ENCODE measurements at places on chromosomes 5 and 9. TPM values are rescaled to one million over a fixed set of nuclear protein-coding genes. Genes with fewer than 3 reads are reported as not detected.

The PCDHAC2 gene
- not detected for total RNA-seq

The TMEM215 gene
- total RNA-seq: not detected

The SPEF2 gene
- 1.1 TPM for total RNA-seq

The ZNF462 gene
- total RNA-seq: 11.9 TPM

The GAPT gene
- not detected for total RNA-seq

The IL3 gene
- total RNA-seq: not detected

The PCDHB2 gene
- 0.37 TPM for total RNA-seq

The ECSCR gene
- 67.7 TPM for total RNA-seq

The EIF4EBP3 gene
- total RNA-seq: not detected

The SPRY4 gene
- total RNA-seq: 27.9 TPM

The ADGRD2 gene
- not detected for total RNA-seq

The CRAT gene
- 13.4 TPM for total RNA-seq

The MED7 gene
- 13.2 TPM for total RNA-seq

The CD14 gene
- not detected for total RNA-seq

The C9orf50 gene
- not detected for total RNA-seq

The BTNL9 gene
- total RNA-seq: 1.3 TPM

The ATOSB gene
- 13.9 TPM for total RNA-seq

The PARP8 gene
- 10.8 TPM for total RNA-seq

The SHISAL2B gene
- not detected for total RNA-seq

The FABP6 gene
- 0.70 TPM for total RNA-seq

The BSPRY gene
- not detected for total RNA-seq

The SHOC1 gene
- total RNA-seq: not detected

The ROR2 gene
- total RNA-seq: 0.03 TPM

The OMD gene
- not detected for total RNA-seq

The CYLC2 gene
- not detected for total RNA-seq

The SPINK5 gene
- total RNA-seq: not detected

The ZNG1A gene
- total RNA-seq: 9.0 TPM

The TSPAN17 gene
- 32.8 TPM for total RNA-seq

The NTNG2 gene
- total RNA-seq: 1.1 TPM

The SLC31A2 gene
- total RNA-seq: 8.3 TPM

The NXNL2 gene
- 0.77 TPM for total RNA-seq

The FBXL7 gene
- total RNA-seq: 2.5 TPM

The GPR151 gene
- total RNA-seq: not detected

The ARID3C gene
- total RNA-seq: not detected

The SYNPO gene
- 5.3 TPM for total RNA-seq

The CCDC180 gene
- total RNA-seq: 0.03 TPM
